ENCODE measurements at places on chromosomes 6 and 20.
A peak's percentile ranks its signal among the peaks of the same experiment; 100 is the strongest.

DNA sequence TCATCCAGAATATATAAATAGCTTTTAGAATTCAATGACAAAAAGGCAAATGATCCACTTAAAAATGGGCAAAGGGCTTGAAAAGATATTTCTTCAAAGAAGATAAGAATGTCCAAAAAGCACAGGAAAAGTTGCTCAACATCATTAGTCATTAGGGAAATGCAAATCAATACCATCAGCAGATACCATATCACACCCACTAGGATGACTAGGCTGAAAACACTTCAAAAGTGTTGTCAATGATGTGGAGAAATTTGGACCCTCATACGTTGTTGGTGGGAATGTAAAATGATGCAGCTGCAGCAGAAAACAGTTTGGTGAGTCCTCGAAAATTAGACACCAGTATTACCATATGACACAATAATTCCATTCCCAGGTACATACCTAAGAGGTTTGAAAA, 303.6 kb upstream of the SLC35B3 start:
- DNase-seq, result no peak

DNA sequence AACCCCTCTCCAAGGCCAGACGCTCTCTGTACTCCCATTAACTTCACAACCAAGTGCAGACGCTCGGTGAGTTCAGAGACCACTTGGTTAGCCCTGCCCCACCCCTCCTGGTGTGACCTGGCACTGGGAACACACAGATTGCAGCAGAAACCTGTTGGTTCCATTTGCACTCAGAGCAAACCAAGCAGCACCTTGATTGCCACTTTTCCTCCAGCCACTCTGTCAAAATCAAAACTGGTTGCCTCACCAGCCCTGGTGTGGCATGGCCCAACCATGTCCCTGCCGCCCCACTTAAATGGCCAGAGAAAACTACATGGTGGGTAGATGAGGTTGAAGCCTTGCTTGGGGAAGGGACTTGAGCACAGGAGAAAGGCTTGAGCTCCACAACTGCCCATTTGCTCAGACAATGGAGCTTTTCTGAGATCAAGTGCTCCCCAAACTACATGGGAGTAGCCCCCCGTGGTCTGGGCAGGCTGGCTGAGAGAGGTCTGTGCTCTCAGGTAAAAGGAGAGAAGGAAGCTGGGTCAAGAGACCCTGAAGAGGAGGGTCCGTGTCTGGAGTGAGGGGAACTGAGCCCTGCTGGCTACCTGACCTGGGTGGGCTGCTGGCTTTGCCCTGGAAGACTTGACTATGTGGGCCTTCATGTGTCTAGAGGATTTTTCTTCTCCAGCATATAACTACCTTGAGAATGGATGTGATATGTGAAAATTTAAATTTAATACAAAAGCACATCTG, 43.4 kb downstream of the PLCG1 start:
- no peak for DNase-seq

- DNase-seq, result no peak
Measured at GRCh38 chr6:169902604-169903003, 151.2 kb downstream of the ERMARD start.

- DNase-seq, result peak; percentile 9
Measured at GRCh38 chr20:13788167-13788834, 3.5 kb downstream of the NDUFAF5 start.

DNA sequence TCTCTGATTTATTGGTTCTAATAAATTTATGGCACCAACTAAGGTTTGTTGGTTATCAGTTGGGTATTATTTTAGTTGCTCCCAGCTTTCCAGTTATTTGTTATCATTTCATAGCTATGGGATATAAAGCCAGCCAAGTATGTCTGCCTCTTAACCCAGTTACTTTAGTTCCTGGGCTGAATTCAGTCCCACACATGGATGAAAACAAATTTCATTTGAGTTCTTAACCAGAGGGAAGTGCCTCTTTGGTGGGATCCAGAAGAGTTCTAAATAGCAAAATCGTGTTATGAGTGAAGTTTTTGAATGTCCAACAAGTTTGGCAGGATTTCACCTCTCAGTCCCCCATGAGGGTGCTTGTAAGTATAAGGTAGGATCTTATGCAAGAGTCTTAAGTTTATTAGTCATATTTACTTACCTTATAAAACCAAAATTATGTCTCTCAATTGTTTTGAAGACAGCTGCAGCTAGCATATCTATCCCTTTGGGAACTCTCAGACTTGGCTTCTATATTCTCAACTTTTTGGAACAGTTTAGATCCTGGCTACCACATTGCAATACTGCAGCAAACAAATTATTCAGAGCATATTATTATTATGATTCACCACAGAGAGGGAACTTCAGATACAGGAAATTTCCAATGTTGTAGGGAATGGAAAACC, 683.6 kb downstream of the BCKDHB start:
- no peak for DNase-seq

- no peak for DNase-seq
Measured at GRCh38 chr6:151060096-151060765, 179.5 kb upstream of the AKAP12 start.

DNA sequence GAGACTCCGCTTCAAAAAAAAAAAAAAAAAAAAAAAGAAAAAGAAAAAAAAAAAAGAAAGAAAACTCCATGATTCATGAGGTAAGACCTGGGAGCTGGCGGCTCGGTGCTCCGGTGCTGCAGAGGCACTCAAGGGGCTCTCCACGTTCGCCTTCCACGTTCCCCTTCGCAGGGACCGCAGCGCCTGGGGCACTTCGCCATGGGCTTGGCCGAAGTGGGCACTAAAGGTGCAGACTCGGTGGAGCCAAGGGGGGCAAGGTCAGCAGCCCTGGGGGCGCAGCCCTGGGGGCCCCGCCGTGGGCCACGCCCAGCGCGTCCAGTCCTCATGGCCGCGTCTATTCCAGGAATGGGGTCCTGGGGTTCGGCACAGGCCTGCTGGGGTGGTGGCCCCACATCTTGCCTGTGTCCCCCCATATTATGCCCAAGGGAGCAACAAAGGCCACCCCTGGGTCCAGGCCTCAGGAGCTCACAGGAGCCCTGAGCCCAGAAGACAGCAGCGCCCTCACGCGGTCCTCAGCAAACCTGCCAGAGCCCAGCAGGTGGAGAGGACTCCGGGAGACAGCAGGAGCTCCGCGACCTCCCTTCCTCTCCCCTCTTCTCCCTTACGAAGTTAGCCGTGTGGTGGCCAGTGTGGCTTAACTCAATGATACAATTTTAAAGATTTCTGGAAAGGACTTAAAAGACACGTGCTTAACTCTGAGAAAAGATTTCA, 21.9 kb downstream of the ZBTB46 start:
- DNase-seq, result no peak

- DNase-seq, result no peak
Measured at GRCh38 chr6:30618270-30618797, 694 bp downstream of the MRPS18B start.

GRCh38 chr20:31923388-31924331, 28.2 kb downstream of the PDRG1 start:
- DNase-seq, result no peak

- DNase-seq, result no peak
Measured at GRCh38 chr6:169852504-169853195, 101.2 kb downstream of the ERMARD start.

DNA sequence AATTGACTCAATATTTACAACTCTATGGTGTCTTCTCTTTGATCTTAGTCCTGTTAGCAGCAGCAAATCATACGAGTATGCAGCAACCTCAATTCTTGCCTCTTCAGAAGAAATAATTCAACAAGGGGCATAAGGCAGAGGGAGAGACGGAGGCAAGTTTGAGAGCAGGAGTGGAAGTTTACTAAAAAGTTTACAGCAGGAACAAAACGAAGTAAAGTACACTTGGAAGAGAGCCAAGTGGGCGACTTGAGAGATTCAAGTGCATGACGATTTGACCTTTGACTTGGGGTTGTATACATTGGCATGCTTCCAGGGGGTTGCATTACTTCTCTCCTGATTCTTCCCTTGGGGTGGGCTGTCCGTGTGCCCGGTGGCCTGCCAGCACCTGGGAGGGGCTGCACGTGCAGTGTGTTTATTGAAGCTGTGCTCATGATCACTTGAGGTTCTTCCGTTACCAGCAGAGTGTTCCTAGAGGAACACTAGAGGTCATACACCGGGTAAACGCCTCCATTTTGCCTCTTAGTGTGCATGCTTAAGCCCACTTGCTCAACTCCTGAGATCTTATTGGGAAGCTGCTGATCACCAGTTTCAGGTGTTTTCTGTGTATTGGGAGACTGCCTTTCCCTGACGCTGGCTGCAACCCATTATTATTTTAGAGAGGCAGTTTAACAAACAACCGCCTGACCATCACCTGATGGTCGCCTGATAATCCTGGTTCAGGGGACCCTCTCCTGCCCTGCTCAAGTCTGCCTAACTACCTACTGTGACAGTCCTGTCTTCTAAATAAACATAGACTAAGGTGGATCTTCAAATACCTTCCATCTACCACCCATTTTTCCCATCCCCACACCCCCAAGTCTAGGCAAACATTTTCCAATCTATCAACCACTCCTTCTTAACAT, 172.4 kb upstream of the MYLIP start:
- DNase-seq, result no peak

- DNase-seq, result no peak
Measured at GRCh38 chr20:38789503-38790199, 15.8 kb upstream of the PPP1R16B start.

- DNase-seq, result no peak
Measured at GRCh38 chr20:36562724-36563123, 10.7 kb upstream of the TGIF2 start.

DNA sequence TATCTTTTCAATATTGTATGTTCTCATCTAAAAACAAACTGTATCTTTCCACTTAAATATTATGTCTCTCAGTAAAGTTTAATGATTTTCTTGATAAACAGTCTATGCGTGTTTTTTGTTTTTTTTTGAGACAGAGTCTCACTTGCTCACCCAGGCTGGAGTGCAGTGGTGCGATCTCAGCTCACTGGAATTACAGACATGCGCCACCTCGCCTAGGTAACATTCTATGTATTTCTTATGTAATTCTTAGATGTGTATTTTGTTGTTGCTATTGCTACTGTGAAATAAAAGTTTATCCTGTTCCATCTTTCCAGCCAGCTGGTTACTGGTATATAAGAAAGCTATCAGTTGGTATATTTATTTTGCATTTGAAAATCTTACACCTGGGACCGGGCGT, 29.4 kb downstream of the ABHD12 start:
- no peak for DNase-seq

DNA sequence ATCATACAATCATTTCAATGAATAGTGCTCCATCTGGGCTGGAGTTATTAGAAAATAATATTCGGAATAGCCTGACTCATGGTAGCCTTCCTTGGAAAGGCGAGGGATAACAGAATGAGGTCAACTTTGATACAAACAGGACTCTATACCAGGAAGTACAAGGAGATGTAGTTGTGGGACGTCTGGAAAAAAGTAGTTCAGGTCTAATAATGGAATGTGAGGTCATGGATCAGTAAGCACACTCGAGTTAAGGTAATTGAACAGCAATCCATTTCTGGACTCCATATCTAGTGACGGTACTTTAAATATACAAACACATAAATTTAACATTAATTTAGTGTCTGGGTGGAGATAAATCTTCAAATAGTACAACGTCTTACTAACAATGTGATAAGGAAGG, 1204.0 kb upstream of the ADGRB3 start:
- DNase-seq, result no peak

DNA sequence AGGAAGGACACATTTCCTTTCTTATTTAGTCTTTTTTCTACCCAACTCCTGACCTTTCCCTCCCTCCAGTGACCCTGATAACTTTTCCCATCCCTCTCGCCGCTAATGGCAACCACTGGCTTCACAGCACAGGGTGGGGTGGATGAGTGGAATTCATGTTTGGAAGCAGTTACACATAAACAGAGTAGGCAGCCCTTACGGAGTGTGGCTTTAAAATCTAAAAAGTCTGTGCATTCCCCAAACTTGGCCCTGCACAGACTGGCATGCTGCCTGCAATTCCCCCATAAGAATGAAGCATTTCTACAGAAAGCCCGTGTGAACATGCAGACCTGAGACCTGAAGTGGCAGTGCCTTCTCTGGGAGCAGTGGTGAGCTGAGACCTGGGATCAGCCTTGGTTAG, 275.9 kb upstream of the PRND start:
- no peak for DNase-seq

- DNase-seq, result no peak
Measured at GRCh38 chr6:34521463-34522285, 34.5 kb downstream of the SPDEF start.

DNA sequence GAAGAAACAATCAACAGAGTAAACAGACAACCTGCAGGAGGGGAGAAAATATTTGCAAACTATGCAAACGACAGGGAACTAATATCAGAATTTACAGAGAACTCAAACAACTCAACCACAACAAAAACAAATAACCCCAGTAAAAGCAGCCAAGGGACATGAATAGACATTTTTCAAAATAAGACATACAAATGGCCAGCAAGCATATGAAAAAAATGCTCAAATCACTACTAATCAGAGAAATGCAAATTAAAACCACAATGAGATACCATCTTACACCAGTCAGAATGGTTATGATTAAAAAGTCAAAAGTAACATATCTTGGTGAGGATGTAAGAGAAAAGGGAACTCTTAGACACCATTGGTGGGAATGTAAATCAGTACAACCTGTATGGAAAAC, 215.0 kb downstream of the THBS2 start:
- no peak for DNase-seq

GRCh38 chr6:80643881-80644280, 537.4 kb downstream of the BCKDHB start:
- DNase-seq, result no peak

- peak; percentile 70 for DNase-seq
Measured at GRCh38 chr20:2873747-2874041, 413 bp downstream of the PTPRA start.

DNA sequence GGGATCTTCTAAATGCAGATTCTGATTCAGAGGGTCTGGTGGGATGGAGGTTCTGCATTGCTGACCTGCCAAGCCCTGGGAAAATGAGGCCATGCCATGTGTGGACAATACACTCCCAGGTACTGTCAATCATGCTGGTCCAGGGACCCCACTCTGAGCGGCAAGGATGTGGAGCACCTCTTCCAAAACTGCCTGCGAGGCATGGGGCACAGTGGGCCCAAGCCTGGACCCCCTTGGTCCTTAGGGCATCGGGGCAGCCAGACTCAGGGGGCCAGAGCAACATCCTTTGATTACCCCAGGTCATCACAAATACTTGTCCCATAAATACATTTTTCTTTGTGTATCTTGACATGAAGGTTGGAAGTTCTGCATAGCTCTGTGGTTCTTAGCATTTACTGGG, 76.8 kb upstream of the NXT1 start:
- no peak for DNase-seq

GRCh38 chr6:69286331-69286730, 510.5 kb downstream of the LMBRD1 start:
- DNase-seq, result no peak
